Colonic mucosa (tissue), 4 donors: ENCODE measurements at places on chromosomes 7 and 10. TPM values are rescaled to one million over a fixed set of nuclear protein-coding genes. Genes with fewer than 3 reads are reported as not detected.
A peak's percentile ranks its signal among the peaks of the same experiment; 100 is the strongest.

DNA sequence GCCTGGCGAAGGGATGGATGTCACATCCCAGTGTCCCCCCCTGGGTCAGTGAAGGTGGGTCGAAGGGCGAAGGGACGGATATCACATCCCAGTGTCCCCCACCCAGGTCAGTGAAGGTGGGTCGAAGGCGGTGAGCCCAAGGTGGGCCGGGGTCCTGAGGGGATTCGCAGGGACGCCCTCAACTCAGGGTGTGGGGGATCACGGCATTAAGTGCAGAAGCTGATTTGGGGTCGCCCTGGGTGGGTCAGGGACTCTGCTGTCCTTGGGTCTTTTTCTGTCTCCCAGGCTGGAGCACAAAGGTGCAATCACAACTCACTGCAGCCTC, 21.9 kb downstream of the ADAP1 start:
- DNase-seq, result no peak

- DNase-seq, result peak; percentile 88
Observed at GRCh38 chr10:130109796-130110245, 809 bp downstream of the C10orf143 start.

- DNase-seq, result no peak
Observed at GRCh38 chr10:377228-377627, 242.0 kb downstream of the ZMYND11 start.

DNA sequence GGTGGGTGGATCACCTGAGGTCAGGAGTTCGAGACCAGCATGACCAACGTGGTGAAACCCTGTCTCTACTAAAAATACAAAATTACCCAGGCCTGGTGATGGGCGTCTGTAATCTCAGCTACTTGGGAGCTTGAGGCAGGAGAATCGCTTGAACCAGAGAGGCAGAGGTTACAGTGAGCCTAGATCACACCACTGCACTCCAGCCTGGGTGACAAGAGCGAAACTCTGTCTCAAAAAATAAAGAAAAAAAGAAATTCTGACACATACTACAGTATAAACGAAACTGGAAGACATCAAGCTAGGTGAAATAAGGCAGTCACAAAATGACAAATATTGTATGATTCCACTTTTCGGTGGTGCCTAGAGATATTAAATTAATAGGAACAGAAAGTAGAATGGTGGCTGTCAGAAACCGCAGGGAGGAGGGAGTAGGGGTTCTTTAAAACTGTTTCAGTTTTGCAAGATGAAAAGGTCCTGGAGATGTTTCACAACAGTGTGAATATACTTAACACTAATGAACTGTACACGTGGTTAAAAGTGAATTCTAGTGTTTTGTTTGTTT, 23.2 kb downstream of the PILRA start:
- no peak for DNase-seq

DNA sequence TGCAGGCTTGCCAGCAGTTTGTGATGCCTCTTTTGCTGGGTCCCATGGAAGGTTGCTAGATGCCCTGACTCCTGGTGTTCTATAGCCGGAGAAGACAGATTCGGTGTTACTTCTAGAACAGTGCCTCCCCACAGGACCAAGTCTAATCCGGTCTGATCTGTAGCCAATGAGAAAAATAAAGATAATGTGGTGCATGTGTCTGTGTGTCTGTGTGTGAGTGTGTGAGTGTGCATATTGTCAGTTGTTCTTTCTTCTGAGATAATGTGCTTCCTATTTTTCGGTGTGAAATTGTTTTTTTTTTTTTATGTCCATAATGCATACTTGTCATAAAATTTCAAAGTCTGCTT, 29.7 kb upstream of the ZNRF2 start:
- peak; percentile 59 for DNase-seq

GRCh38 chr7:73483171-73483570, 38.9 kb downstream of the BAZ1B start:
- no peak for DNase-seq

- no peak for DNase-seq
Observed at GRCh38 chr10:35208536-35208935, 81.9 kb downstream of the CREM start.

- no peak for DNase-seq
Observed at GRCh38 chr10:88433565-88434186, 149.4 kb downstream of the RNLS start.

GRCh38 chr7:138400400-138400886, 59.6 kb upstream of the TRIM24 start:
- DNase-seq, result no peak

DNA sequence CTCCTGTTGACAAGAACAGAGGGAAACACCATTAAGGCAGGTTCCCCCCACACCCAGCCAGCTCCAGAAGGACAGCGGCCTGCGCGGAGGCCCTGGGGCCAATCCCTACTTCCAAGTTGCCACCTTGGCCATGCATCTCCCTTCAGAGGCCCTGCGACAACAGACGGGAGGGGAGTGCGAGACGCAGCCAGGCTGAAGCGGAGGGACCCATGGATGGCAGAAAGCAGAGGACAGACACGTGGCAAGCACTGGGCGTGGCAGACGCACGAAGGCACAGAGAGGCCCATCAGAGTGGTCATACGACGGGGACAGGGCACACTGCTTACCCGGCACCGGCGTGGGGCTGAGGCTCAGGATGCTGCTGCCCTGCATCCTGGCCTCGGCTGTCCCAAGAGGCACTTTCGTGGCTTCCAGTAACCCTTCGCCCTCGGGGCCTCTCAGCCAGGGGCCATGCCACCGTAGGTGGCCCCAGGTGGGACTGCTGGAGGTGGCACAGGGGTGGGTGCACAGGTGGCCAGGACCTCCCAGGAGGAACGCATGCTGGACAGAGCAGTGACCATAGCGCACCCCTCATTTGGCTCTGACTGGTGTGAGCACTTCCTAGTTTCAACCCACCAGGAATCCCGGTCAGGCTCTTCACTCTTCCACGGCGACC, 11.4 kb downstream of the CXCL12 start:
- no peak for DNase-seq

Gene DOCK1
- 49.0 TPM for total RNA-seq

Gene CYP3A7
- total RNA-seq, result not detected

Gene PILRB
- 57.9 TPM for total RNA-seq

DNA sequence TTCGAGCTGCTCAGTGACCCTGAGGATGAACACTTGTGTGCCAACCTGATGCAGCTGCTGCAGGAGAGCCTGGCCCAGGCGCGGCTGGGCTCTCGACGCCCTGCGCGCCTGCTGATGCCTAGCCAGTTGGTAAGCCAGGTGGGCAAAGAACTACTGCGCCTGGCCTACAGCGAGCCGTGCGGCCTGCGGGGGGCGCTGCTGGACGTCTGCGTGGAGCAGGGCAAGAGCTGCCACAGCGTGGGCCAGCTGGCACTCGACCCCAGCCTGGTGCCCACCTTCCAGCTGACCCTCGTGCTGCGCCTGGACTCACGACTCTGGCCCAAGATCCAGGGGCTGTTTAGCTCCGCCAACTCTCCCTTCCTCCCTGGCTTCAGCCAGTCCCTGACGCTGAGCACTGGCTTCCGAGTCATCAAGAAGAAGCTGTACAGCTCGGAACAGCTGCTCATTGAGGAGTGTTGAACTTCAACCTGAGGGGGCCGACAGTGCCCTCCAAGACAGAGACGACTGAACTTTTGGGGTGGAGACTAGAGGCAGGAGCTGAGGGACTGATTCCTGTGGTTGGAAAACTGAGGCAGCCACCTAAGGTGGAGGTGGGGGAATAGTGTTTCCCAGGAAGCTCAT, 1.1 kb downstream of the DDIT4 start:
- peak; percentile 87 for DNase-seq

Gene NOS3
- total RNA-seq, result 4.0 TPM

DNA sequence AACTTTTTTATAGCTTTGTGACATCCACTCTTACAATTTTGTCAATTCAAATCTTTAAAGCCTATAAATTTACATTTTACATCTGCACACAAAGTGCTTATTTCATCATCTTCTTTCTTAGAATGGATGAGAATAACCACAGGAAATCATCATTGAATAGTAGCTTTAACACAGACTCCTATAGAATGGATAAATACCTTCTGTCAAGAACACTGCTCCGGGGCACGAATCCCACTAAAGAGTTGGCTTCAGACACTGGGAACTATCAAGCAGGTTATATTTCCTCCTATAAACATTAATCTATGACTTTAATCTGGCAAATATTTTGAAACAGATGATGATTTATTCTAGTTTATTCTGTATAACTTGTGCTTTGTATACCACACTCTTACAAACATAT, 269.7 kb upstream of the TPK1 start:
- DNase-seq, result no peak

Gene FAM237B
- total RNA-seq, result not detected

Gene LRIT1
- not detected for total RNA-seq

Gene PDK4
- 11.1 TPM for total RNA-seq

Gene TEX47
- total RNA-seq, result not detected
